ENCODE measurements at places on chromosomes 12 and 14.

DNA sequence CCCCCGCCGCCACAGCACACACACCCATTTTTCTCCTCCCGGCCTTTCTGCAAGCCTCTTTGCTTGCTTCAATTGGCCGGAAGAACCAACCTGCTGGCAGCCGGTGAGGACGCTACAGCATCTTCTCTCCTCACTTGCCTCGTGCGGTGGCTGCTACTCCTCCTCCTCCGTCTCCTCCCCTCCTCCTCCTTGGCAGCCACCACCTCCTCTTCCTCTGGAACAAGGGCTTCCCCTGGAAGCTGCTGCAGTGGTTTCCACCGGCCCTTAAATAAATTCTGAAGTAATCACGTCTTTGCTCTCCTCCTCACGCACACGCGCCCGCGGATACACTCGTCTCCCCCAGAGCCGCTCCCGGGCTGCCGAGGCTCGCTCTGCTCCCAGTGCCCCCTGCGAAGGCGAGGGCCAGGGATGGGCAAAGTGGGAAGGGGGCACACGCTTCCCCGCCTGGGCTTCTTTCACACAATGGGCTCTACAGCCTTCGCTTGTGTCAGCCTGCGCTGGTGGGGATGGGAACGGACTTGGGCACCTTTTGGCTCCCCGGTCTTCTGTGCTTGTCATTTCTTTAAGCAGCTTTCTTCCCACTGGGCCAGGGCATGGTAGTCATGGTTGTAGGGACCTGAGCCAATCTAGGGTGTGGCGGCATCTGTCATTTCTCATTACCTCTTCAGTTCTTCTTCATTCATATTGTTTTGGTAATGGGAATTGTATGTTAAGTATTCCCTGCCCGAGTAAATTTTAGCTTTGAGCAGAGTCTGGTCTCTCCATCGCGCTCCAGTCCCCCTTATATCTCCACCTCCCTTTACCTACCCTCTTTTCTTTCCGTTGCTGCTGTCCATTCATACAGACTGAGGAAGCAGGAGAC lies at the start of gene PPFIA2:
Gene PPFIA2, minus strand, starts transcription at position 161 of the 862 bp plus-strand sequence.
- no peak for DNase-seq

DNA sequence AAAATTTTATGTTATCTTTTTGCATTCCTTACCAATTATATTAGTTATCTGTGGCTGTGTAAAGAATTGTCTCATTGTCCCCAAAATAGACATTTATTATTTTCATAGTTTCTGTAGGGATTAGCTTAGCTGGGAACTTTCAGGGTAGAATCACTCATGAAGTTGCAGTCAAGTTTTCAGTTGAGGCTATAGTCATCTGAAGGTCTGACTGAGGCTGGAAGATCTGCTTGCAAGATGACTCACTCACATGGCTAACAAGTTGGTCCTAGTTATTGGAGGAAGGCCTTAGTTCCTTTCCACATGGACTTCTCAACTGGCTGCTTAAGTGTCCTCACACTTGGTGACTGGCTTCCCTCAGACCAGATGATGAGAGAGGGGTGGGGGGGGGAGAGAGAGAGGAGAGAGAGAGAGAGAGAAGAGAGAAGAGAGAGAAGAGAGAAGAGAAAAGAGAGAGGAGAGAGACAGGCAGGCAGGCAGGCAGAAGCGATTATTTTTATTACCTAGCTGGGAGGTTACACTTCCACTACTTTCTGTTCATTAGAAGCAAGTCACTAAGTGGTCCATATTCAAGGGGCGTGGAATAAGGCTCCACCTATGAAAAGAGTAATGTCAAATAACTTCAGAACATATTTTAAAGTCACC lies 6.4 kb downstream of the AP5M1 start:
- DNase-seq: no peak

GRCh38 chr12:31118347-31119191 lies 44.9 kb downstream of the DDX11 start:
- DNase-seq: no peak

DNA sequence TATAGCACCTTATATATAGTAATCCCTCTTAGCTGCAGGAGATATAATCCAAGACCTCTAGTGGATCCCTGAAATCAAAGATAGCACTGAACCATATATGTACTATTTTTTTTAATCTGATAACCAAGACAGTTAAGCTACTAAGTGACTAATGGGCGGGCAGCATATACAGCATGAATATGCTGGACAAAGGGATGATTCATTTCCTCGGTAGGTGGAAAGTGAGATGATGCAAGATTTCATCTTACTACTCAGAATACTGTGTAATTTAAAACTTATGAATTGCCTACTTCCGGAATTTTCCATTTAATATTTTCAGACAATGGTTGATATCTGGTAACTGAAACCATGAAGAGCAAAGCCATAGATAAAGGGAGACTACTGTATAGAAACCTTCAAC lies 36.2 kb downstream of the PRMT8 start:
- DNase-seq: no peak

DNA sequence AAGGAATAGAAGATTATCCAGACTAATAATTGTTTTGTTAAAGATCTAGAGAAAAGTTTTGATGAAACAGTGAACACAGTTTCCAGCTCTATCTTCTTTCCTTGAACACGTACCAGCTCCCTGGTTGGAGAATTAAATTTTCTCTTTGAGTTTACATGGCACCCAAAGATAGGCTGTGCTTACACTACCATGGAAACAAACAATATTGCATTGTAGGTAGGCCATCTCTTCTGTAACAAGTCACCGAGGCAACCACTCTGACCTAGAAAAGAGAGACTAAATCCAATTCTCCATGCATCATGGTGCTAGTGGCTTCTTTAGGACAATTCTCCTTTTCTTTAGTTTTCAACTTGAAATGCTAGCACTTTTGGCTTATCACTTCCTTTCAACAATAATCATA lies 9.9 kb downstream of the BMAL2 start:
- DNase-seq: no peak

DNA sequence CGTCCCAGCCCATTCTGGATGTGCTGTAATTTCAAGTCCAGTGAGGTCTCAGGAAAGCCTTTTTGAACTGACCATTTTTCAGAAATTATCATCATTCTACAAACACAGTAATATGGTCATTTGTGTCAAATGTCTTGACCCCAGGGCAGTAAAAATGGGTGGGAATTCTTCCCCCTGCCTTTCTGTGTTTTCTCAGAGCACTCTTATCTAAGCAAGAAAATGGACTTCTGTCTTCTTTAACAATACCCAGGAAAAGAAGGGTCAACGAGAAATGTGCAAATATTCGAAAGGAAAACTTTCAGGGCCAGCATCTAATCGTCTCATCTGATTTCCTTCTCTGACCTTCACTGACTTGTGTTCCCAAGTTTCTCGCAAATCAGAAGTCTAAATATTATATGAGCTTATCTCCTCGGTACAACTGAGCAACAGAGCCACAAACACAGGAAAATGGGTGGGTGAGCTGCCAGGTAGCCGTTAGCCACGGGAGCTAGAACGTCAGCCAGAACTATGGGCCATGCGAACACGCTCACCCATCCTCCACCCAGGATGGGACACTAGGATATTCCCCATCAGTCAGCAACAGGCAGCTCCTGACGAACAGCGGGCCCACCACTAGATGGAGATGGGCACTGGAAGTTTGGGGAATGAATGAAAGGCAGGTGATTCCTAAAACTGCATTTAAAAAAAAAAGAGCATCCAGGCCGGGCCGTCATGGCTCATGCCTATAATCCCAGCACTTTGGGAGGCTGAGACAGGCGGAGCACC lies 57.1 kb downstream of the VWF start:
- DNase-seq: no peak

GRCh38 chr12:55974308-55974730 lies 441 bp downstream of the RAB5B start:
- peak; percentile 12 for DNase-seq

GRCh38 chr12:129903956-129904829 lies at the start of gene TMEM132D:
TMEM132D (minus strand) TSS chr12:129904025.
- no peak for DNase-seq

GRCh38 chr12:53752621-53753020 lies 842 bp upstream of the CISTR start:
- no peak for DNase-seq

DNA sequence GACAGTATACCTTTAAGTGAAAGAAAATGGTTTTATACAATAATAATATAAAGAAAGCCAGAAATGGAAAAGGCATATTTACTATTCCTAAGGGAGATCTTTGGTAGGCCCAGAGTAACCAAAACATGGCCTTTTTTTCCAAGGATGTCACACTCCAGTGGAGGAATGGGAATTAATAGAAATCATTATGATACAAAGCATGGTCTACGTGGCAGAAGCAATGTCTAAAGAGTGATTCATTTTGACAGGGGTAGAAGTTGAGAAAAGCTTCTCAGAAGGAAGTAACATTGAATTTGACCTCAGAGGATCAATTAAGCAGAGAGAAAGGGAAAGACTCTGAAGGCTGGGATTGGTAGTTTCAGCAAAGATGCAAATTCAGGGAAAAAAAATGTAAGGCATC lies 208.6 kb downstream of the BTG1 start:
- DNase-seq: no peak

DNA sequence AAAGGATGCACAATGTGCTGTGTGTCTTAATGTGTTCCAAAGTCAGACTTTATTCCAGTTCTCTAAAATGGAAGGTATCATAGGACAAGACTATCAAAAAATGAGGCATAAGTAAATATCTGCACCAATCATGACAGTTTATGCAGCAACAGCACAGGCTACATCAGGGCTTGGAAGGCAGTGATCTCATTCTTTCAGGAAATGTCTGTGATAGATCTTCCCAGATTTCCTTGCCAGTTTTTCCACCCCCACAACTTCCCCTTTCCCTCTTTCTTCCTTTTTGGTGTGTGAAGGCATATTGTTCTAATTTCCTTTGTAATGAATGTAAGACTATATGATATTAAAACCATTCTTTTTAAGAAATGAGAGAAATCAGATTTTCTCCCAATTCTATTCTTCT lies 326.7 kb downstream of the ATP23 start:
- no peak for DNase-seq

DNA sequence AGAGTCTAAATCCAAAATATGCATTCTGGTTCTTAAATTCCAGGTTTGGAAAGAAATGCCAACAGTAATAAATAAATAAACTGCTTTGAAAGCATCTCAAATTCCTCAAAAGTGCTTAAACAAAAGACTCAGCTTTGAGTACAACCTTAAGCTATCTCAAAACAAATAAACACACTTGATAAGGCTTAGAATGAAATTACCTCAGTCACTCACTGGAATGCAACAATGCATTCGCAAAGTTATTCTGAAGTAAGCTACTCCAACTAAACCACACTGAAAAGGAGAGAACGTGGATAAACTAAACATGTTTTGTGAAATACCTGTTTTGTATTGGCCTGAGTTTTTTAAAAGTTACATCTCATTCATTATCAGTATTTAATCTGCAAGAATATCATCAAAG lies 1.2 kb downstream of the SPTSSA start:
- DNase-seq: no peak

DNA sequence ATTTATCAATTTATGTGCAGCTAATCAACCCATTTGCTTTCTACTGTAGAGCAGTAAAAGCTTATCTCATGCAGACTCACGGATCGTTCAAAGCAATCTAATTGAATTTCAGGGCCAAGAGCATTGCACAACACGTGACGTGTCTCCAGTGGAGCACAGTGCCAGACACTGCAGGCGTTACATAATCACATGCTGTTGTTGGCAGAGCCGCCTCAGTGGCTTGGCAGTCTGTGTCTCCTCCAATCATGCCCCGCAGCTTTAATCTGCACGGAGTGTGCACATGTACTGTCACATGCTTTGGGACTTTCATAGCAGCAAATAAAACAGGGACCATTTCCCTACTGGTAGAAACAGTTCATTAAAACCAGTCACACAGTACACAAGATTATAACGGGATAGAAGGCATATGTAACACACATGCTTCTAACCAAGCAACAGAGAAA lies 309.3 kb downstream of the ITPR2 start:
- no peak for DNase-seq

- no peak for DNase-seq
Measured at GRCh38 chr14:69363055-69363454, 35.0 kb downstream of the ERH start.

- DNase-seq: no peak
Measured at GRCh38 chr12:86143162-86143561, 113.0 kb downstream of the MGAT4C start.

DNA sequence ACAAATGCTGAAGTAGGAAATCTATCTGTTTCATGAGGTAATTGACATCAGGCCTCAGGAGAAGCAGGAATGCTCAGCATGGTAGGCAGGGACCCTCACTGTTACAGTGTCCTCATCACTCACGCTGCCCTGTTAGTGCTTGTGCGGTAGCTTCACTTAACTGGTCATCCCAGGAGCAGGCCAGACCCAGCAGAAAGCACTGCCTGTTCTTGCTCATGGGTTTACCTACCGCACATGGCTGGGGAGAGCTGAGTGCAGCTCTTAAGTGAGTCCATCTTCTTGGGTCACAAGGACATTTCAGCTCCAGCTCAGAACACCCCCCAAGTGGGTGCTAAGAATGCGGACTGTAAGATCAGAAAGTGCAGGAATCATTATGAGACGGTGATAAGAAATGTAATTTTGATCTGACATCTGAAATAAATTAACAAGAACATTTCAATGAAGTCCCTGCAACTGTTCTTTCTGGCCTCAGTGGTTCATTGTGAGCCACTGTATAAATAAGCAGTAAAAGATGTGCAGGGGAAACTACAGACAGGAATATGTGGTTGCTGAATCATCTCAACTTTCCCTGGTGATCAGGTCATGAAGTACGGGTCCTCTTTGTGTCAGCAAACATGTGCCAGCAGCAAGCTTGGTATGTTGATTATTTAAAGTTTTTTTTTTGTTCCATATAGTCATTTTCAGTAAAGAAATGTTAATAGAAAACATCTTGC lies 757.7 kb upstream of the TMEM132C start:
- no peak for DNase-seq

DNA sequence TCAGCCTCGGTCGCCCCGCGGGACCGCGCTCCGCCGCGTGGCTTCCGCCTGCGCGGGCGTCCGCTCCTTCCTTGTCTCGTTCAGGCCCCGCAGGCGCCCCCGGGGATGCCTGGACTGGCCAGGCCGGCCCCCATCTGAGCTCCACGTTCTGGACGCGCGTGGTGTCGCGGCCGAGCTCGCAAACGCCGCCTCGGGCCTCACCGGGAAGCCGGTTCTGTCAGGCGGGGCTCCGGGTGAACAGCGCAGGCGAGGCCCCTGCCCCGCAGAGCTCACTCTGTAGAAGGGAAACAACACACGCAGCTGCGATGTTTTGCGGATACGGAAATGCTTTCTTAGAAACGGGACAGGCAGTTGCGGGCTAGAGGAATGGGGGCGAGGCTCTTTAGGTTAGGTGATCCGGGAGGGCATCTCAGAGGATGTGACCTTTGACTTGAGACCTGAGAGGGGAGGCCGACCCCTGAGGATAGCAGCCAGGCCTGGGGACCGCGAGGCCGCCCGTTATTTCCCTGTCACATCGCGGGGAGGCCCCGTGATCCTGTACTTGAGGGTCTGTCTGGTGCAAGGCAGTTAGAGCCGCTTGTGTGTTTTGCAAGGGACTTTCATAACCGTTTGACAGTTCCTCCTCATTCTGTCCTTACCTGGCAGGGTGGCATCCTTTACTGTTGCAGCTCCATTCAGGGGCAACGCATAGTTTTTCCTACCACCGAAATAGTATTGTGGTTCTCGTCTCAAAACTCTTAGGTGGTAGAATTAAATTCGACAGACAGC lies 584 bp downstream of the VRK1 start:
- no peak for DNase-seq

- DNase-seq: no peak
Measured at GRCh38 chr14:75022655-75023054, 19.9 kb downstream of the EIF2B2 start.

- DNase-seq: no peak
Measured at GRCh38 chr14:77208291-77208978, 26.8 kb downstream of the TMEM63C start.

- DNase-seq: no peak
Measured at GRCh38 chr14:84579292-84579691, 950.7 kb upstream of the FLRT2 start.
